ENCODE measurements at places on chromosomes 6 and 20. TPM values are rescaled to one million over a fixed set of nuclear protein-coding genes. Genes with fewer than 3 reads are reported as not detected.

- no peak for DNase-seq
Observed at GRCh38 chr6:166023273-166023989, 144.2 kb downstream of the TBXT start.

CNPY3 gene
- 34.0 TPM for total RNA-seq

TTLL9 gene
- total RNA-seq = 0.27 TPM

- DNase-seq = no peak
Observed at GRCh38 chr6:35776364-35777215, at the start of gene CLPSL2. Gene CLPSL2, plus strand, starts transcription at chr6:35776598. Its CDS starts 21 bp downstream, at chr6:35776619.

All from H4 (cell line).